LoVo (cell line): ENCODE measurements at places on chromosomes 12 and 14.

DNA sequence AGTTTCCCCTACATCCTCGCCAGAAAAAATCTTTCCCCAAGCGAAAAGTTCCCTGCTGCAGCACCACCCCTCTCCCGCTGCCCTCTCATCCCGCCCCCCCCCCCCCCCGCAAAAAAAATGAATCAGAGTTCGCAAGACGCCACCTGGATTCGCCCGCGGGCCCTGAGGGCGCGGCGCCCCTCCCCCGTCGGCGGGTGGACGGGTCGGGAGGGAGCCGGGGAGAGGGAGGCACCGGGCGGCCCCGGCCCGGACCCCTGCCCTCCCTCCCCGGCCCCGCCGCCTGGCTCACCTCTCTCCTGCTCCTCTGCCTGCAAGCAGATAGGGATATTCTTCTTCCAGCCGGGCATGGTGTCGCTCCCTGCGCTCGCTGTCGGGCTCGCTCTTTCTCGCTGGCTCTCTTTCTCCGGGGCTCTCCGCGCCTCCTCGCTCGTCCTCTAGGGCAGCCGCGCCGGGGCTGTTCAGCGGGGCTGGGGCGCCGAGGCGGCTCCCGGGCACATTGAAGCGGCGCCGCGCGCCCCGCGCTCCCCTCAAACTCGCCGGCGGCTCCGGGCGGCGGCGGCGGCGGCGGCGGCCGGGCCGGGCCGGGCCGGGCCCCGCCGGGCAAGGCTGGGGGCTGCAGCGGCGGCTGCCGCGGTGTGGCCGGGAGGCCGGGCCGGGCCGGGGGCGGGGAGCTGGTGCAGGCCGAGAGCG, 200.3 kb upstream of the CAND1 start:
- peak; percentile 48 for DNase-seq

DNA sequence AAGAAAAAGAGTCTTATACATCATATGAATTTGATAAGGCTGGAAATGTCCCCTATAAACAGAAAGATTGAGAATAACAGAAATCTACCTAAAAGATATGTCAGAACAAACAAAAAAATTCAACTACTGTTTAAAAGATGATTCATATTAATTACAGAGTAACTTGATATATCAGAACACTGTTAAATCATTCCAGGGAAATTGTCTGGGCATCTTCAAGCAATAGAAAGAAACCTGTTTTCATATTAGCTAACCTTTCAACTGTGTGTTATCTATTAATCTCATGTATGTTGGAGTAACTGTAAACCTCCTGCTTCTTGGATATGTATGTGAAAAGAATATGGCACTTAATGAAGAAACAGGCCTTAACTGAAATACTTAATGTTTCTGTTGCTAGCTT, 96.7 kb downstream of the NUBPL start:
- no peak for DNase-seq

GRCh38 chr12:6074427-6074826, 50.0 kb downstream of the VWF start:
- DNase-seq = no peak

DNA sequence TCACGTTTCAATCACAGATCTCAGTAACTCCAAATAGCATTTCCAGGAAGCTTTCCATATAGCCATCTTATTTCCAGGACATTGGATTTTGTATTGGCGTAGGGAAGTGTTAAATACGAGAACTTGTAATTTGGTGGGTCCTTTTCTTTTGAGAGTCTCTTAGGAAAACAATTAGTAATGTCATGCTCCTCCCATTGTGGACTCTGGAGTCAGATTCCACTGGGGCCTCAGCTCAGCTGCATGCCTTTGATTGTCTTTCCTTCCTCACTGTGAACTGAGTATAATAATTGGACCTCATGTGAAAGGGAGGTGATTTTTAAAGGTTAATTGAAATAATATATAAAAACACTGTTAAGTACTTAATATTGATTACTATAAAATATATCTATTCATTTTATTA, 462.6 kb downstream of the NPAS3 start:
- DNase-seq = no peak

- no peak for DNase-seq
Measured at GRCh38 chr12:130236446-130236845, 74.2 kb downstream of the FZD10 start.

GRCh38 chr14:44497148-44497547, 9.9 kb downstream of the FSCB start:
- DNase-seq = no peak
